ENCODE measurements at places on chromosomes 4 and X.

DNA sequence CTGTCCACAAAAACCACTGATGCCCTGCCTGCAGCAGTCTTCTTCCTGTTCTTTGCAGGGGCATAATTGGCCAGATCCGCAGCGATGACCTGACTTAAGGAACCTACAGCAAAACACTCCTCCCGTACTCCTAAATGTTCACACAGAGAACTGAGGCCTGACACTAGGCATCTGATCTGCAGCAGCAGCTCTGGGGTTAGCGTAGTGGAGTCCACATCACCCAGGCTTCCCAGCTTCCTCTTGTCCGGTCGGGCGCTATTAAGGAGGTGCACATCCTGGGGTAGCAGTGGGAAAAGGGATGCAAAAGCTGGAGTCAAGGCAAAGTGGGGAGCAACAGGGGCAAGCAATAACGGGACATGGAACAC, 758 bp downstream of the SCFD2 start:
- DNase-seq: no peak

DNA sequence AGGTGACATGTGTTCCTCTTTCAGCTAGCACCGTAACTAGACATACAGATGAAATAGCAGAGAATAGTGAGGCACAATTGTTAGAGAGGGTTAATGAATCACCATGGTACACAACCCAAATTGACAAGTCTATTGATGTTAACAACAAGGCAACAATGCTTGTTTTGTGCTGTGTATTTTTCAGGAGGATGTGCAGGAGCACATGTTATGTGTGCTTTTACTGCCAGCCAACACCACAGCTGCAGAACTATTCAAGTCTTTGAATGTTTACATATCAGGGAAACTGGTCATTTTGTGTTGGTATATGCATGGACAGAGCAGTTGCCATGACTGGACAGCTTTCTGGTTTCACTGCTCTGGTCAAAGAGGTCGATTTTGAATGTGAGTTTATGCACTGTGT, 32.8 kb downstream of the STBD1 start:
- no peak for DNase-seq

GRCh38 chrX:102930990-102931756, 5.9 kb upstream of the RAB40AL start:
- no peak for DNase-seq

GRCh38 chr4:174016251-174016650, 267.2 kb downstream of the FBXO8 start:
- DNase-seq: no peak

DNA sequence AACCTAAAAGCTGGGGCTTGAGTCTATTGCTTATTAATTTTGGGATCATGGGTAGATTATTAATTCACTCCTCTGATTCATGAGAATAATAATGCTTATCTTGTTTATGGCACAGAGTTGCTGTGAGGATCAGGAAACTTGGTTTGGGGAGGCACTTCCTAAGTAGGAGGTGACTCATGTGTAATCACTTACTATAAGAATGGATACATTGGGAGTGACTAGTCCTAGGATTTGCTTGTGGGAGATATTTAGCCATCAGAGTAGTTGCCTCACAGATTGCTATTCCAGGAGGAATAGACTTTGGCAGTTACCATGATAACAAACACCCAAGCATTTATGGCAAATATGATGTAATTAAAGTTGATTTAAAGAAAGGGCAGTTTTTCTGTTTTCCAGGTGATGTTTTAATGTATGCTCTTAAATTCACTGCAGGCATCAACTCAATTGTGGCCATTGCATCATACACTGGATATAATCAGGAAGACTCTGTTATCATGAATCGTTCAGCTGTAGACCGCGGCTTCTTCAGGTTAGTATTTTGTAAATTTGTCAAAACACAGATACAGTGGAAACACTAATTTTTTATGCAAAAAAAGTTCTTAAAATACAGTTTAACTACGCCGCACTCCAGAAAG, 41.9 kb downstream of the POLR2B start:
- no peak for DNase-seq

All from activated CD8-positive, alpha-beta memory T cell treated with anti-CD3 and anti-CD28 coated beads for 4 hours (primary cell).